ENCODE measurements at places on chromosomes 1 and 21.

- DNase-seq, result no peak
Measured at GRCh38 chr1:5640845-5641244, 351.4 kb downstream of the NPHP4 start.

- DNase-seq, result no peak
Measured at GRCh38 chr21:37921091-37921490, 4.8 kb upstream of the KCNJ6 start.

GRCh38 chr1:161307230-161307768 lies 2.5 kb downstream of the MPZ start:
- DNase-seq, result peak; percentile 78

DNA sequence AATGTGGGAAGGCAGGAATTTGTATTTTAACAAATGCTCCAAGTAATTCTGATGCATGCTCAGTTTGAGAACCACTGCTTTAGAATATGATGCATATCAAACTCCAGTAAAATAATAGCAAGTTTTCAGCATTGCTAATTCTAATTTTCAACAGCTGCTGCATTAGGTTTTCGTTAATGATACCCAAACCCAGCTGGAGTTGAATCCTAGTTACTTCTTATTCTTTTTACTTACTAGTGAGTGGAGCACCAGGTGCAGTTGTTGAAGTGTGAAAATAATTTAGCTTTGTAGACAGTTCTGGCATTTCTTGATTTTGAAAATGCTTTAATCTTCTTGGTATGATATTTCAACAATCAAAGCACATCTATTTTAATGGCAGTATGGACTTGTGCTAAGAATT lies 138.5 kb downstream of the HS2ST1 start:
- no peak for DNase-seq

DNA sequence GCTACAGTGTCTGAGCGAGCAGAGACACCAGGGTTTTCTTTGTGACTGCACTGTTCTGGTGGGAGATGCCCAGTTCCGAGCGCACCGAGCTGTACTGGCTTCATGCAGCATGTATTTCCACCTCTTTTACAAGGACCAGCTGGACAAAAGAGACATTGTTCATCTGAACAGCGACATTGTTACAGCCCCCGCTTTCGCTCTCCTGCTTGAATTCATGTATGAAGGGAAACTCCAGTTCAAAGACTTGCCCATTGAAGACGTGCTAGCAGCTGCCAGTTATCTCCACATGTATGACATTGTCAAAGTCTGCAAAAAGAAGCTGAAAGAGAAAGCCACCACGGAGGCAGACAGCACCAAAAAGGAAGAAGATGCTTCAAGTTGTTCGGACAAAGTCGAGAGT lies 2.7 kb downstream of the ZBTB18 start:
- DNase-seq, result no peak

DNA sequence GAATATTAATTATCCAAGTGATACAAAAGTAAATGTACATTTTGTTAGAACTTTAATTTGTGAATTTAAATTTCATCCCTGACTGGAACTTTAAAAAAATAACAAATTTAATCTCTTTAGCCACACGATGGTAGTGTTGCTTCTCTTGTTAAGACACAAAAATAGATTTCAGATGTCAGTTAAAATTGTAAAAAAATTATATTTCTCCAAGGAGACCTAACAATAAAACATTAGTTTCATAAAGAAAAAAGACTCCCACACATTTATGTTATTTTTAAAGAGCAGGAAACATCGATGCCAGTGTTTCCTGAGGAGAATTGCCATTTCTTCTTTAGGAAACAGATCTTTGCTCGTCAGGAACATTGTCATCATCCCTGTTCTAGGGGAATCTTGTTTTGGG lies 74.0 kb upstream of the DEPDC1 start:
- DNase-seq, result no peak

GRCh38 chr1:53617382-53617781 lies 121.6 kb downstream of the GLIS1 start:
- DNase-seq, result peak; percentile 41

DNA sequence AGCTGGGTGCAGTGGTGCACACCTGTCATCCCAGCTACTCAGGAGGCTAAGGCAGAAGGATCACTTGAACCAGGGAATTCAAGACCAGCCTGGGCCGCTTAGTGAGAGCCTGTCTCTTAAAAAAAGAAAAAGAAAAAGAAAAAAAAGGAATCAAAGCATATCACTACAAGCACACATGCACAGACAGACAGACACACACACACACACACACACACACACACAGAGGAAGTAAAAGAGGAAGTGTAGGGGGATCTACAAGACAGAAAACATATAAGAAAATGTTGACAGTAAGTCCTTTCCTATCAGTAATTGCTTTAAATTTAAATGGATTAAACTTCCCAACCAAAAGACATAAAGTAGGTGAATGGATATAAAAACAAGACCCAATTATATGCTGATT lies 180.3 kb downstream of the FAF1 start:
- no peak for DNase-seq

GRCh38 chr1:4655674-4656532 lies 1.5 kb downstream of the AJAP1 start:
- DNase-seq, result no peak

DNA sequence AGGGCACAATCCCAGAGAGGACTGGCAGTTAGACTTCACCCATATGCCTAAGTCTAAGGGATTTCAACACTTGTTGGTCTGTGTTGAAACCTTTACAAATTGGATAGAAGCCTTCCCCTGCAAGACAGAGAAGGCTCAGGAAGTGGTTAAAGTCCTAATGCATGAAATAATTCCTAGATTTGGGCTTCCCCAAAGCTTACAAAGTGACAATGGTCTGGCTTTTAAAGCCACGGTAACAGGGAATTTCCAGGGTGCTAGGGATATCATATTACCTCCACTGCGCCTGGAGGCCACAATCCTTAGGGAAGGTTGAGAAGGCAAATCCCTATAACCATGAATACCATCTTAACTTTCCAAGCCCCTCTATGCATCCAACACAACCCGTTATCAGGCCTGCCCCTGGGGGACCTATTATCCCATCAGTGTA lies 3.3 kb upstream of the FMO4 start:
- DNase-seq, result no peak

DNA sequence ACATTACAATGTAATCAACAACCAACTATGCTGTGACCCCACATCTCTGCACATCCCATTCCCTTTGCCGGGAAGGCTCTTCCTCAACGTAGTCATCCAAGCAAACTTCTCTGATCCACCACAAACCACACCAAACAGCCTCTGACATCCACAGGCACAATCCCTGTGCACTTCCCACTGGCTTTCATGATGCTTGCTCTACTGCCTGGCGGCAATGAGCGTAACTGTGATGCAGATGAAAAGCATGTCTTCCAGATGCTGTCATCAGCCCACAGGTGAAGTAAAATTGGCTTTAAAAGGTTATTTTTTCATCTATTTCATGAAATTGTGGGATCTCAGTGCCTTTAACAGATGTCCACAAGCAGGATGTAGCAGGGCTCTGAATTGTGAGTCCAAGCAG lies 635.2 kb downstream of the SMYD3 start:
- DNase-seq, result no peak

DNA sequence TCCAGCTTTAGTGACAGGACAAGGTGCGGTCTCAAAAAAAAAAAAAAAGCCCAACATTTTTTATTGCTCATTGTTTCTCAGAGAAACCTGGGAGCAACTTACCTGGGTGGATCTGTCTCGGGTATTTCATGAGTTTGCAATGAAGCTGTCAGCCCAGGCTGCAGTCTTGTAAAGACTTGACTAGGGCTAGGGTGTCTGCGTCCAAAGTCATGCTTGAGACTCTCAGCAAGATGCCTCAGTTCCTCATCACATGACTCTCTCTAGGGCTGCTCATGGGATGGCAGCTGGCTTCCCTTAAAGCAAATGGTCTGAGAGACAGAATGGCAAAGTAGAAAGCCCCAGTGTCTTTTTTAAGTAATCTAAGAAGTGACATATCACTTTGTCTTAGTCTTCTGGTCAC lies 8.1 kb downstream of the GABPA start:
- DNase-seq, result no peak

DNA sequence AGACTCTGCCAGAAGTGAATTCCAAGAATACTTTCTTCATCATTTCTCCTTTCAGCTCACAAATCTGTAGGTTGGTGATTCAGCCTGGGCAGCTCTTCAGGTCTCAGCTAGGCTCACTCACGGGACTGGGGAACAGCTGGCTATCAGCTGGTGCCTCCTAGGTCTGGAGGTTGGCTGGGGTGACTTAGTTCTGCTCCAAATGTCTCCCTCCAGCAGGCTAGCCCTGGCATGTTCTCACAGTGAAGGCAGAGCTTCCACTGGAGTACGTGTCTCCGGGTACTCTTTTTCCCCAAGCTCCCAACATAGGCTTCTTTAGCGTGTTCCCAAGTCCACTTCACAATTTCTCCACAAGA lies 12.5 kb upstream of the VAMP4 start:
- DNase-seq, result no peak

GRCh38 chr21:46247699-46248421 lies 19.3 kb upstream of the LSS start:
- no peak for DNase-seq

DNA sequence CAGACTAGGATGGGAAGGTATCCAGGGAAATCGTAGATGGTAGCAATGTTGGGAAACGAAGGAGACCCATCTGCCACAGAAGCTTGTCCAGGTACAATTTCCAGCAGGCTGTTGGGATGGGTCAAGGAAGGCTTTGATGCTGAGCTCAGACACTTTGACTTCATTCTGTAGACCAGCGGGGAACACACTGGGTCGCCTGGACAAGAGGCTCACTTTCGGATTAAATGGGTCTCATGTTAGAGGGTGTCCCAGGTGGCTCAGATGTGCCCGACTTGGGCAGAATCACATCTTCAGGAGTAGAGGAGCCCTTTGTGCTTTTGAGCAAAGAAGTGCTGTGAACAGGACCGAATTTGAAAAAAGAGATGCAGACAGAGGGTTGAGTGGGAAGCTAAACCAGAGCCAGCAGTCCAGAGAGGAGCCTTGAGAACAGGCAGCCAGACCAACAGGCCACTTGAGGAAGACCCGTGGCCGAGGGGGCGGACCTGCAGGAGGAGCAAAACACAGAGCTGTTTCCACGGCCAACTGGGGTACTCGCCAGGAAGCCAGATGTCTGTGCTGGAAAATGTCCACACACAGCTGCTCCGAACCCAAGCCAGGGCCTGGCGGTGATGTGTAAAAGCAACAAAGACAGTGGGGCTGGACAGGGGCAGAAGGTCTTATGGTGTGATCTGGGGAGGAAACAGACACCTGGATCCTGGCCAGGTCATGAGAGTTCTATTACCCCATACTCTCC lies 146.9 kb downstream of the AJAP1 start:
- no peak for DNase-seq

- no peak for DNase-seq
Measured at GRCh38 chr1:118084400-118084799, 100.6 kb downstream of the SPAG17 start.

DNA sequence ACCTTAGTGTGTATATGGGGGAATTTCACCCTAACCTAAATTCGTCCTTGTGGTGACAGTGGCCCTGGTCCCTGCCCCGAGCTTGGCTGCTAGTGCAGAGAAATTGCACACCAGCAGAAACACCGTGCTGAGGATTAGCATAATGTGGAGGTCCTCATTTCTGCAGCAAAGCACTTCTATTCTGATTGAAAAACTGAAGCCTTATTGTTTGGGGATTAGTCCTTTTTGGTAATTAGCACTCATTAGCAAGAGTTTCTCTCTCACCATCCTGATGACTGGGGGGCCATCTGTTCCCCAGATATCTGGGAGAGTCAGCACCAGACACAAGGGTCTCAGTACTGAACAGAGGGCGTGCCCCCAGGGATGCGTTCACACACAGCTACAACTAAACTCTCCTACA lies 55.2 kb downstream of the AJAP1 start:
- DNase-seq, result no peak

- peak; percentile 60 for DNase-seq
Measured at GRCh38 chr21:41481191-41481590, 26.8 kb downstream of the TMPRSS2 start.

GRCh38 chr21:17527240-17527639 lies 14.4 kb downstream of the CXADR start:
- DNase-seq, result no peak

- no peak for DNase-seq
Measured at GRCh38 chr21:42687796-42688195, 34.4 kb downstream of the PDE9A start.

- no peak for DNase-seq
Measured at GRCh38 chr1:18326211-18326897, 154.4 kb upstream of the KLHDC7A start.

- DNase-seq, result no peak
Measured at GRCh38 chr1:156233426-156234127, 8.4 kb upstream of the BGLAP start.

DNA sequence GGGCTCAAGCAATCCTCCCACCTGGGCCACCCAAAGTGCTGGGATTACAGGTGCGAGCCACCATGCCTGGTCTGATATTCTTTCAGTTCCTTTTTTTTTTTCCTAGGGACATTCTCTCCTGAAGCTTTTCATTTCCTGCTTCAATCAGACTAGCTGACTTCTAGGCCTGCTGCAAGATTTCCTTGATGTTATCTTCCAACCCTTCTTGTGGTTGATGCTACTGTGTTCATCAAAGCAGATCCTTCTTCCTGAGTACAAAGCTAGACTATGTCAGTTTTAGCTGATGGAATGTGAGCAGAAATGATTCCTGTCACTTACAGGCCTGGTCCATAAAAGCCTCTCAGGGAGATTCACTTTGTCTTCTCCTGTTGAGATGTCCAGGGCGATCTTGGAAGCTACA lies 146.4 kb downstream of the CDC7 start:
- DNase-seq, result no peak

GRCh38 chr1:245856944-245857531 lies 650.0 kb downstream of the SMYD3 start:
- DNase-seq, result no peak

DNA sequence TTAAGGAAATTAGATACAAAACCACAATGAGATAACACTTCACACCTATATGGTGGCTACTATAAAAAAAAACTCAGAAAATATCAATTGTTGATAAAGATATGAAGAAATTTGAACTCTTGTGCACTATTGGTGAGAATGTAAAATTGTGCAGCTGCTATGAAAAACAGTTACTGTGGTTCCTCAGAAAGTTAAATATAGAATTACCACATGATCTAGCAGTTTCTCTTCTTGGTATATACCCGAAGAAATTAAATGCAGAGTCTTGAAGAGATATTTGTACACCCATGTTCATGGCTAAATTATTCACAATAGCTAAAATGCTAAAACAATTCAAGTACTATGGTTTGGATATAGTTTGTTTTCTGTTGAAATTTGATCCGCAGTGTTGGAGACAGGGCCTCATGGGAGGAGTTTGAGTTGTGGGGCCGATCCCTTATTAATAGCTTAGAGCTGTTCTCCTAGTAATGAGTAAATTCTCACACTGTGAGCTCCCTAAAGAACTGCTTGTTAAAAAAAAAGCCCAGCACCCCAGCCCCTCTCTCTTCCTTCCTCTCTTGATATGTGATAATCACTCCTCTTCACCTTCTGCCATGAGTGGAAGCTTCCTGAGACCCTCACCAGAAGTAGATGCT lies 1412.1 kb downstream of the PLA2G4A start:
- DNase-seq, result no peak

DNA sequence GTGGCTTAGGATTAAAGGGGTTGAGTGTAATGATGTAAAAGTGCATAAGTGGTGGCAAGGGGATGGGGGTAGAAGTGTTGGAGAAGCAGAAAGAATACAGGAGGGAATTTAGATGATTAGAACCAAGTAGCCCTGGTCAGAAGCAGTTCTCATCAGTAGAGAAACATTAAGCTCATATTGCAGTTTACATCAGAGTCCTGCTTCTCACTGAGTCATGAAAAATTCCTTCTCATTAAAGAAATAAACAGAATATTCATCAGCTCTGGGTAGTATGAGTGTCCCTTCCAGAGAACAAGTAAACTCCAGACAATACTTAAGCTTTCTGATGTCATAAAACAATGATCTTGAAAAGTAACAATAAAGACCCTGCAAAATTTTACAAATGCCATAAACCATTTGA lies 36.5 kb downstream of the LRRIQ3 start:
- DNase-seq, result no peak

- DNase-seq, result no peak
Measured at GRCh38 chr1:46800742-46801141, 1.9 kb downstream of the CYP4B1 start.

All from skeletal muscle cell (primary cell).